Suprapubic skin (tissue), 4 donors: ENCODE measurements at places on chromosomes 1 and 21. TPM values are rescaled to one million over a fixed set of nuclear protein-coding genes. Genes with fewer than 3 reads are reported as not detected.

OR2L3 gene
- total RNA-seq = not detected

ROR1 gene
- 21.7 TPM for total RNA-seq

GRCh38 chr1:115594600-115594999, 47.2 kb upstream of the VANGL1 start:
- no peaks in the 10 kb centered on the region for H3K36me3 ChIP-seq
- peaks cover 6% of the 10 kb centered on the region for H3K4me1 ChIP-seq
- H3K4me3 ChIP-seq = no peak overlapping the region
- no peaks in the 10 kb centered on the region for H3K27me3 ChIP-seq
- no peak overlapping the region for H3K27ac ChIP-seq
- no peak for DNase-seq

DNA sequence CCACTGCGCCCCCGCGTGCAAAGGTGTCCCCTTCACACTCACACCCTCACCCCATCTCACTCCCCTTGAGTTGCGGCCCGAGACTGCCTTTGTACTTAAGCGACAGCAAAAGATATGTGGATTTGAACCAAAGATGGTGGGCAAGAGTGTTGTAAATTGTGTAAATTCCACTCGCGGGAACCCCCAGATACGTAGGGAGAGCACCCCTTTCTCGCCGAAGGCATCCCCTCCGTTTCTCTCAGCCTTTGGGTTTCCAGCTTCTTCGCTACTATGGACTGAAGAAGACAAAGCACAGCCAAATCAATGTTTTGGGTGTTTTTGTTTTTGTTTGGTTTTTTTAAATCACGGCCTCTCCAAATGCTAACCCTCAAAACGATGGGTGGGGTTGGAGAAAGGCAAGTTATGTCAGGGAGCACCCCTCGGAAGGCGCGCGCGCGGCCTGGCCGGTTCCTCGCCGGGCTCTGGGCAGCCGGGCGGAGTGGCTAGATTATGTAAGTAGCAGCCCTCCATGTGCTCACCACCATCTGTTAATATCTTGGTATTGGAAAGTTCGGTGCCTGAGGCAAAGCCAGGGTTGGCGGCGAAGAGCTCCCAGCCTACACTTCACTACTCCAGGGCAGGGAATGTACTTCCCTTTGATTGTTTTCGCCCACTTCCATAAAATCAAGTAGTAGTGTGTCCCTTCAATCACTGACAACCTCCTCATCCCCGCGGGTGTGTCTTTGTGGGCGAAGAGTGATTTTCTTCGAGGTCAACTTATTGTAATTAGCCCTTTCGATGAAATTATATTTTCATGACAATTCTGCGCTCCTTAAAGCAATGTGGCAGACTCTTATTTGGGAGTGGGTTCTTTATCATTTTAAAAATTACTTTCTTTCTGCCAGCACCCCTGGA, 4.0 kb upstream of the PROX1 start:
- no peak for DNase-seq
- peaks cover 46% of the 10 kb centered on the region for H3K4me1 ChIP-seq
- no peak overlapping the region for H3K27ac ChIP-seq
- peaks cover 82% of the 10 kb centered on the region for H3K27me3 ChIP-seq
- peak overlapping the region; percentile 44 for H3K4me3 ChIP-seq
- H3K36me3 ChIP-seq = no peaks in the 10 kb centered on the region

SPRR2E gene
- total RNA-seq = 55.0 TPM

DNA sequence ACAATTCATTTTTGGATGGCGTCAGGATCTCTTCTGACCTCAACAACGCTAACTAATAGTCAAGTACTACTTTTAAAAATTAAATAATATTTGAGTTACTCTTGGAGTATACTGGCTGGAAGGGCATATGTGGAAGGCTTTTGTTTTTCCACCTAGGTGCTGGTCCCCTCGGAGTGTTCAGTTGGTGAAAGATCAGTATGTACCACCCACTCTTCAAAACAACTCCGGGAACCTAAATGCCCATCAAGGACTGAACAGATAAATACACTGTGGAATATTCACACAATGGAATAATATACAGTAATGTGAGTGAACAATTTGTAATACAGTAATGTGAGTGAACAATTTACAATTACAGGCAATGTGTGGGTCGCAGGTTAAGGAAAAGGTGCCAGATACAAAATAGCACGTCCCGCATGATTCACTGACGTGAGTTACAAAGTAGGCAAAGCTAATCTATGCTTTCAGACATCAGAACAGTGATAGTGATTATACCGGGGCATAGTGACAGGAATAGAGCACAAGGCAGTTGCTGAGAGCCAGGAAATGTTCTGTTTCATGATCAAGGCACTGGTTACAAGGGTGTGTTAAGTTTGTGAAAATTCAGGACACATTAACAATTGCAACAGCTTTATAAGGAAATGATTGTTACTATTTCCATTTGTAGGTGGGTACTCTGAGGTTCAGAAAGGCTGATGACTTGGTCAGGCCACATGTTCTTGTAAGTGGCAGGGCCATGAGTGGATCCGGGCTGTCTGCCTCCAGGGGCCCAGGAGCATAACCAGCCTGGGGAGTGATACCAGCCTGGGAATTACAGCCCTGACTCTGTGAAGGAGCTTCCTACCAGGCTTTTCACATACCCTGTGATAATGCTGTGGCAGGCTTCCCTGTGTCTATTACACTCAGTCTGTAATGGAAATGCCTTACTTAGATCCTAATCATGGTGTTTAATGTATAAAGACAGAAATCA, 59.3 kb upstream of the ABCD3 start:
- no peak for DNase-seq
- H3K36me3 ChIP-seq = no peaks in the 10 kb centered on the region
- no peaks in the 10 kb centered on the region for H3K4me1 ChIP-seq
- no peaks in the 10 kb centered on the region for H3K27me3 ChIP-seq

DNA sequence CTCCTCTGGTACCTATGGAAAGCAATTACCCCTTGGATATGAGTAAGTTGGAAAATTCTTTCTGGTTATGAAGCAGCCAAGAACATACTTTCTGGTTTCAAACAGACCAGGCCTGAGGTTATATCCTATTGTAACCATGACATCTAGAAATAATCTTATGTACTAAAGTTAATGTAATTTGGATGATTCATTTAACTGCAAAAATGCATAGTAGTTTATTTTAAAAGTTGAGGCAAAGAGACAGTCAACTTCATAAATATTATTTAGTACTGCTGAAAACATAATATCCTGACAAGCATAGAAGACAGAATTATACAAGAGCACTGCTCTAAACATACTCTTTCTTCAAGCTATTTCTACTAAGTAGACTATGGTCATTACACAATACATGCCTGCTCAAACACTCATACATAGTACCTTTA, 25.5 kb downstream of the ODF2L start:
- H3K4me1 ChIP-seq = no peaks in the 10 kb centered on the region
- no peak for DNase-seq
- H3K27ac ChIP-seq = no peak overlapping the region
- no peaks in the 10 kb centered on the region for H3K27me3 ChIP-seq
- peaks cover 4% of the 10 kb centered on the region for H3K36me3 ChIP-seq
